ENCODE measurements at places on chromosomes 7 and 10.

GRCh38 chr7:84950836-84951235 is 236.0 kb downstream of the SEMA3D start:
- no peak for ATAC-seq

GRCh38 chr10:122188706-122189105 is 82.4 kb upstream of the BTBD16 start:
- ATAC-seq, result no peak

DNA sequence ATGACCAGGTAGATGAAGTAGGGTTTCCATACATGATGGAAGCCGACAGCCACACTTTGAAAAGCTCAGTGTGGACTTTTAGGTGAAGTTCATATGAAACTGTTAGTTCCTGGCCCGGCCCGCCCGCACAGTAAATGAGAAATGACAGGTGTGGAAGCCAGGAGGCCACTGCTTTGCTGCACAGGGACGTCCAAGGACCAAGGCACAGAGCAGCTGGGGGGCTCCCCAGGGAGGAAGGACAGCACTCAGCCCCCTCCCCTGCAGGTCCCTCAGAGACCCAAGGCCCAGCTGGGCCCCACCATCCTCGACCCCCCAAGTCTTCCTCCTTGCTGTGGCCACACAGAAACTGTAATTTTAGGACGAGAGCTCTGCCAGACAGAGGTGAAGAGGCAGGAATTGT is 219.2 kb downstream of the PTPRN2 start:
- ATAC-seq, result no peak

GRCh38 chr10:43205681-43206390 is 61.0 kb downstream of the RASGEF1A start:
- no peak for ATAC-seq

DNA sequence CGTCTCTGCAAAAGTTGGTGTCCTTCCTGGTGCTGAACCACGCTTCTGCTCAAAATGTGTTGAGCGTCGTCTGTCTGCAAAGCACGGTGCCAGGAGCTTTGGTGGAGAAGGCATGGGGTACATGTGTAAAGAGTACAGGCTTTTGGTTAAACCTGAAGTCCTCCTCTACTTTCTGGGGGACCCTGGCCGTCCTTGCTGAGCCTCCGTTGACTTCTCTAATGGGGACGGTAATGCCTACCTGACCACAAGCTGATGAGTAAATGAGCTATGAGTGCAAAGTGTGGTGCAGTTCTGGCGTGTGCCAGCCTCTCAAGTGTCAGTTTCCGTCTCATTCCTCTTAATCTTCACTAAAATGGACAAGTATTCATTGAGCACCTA is 527 bp upstream of the HERPUD2 start:
- peak; percentile 3 for ATAC-seq

DNA sequence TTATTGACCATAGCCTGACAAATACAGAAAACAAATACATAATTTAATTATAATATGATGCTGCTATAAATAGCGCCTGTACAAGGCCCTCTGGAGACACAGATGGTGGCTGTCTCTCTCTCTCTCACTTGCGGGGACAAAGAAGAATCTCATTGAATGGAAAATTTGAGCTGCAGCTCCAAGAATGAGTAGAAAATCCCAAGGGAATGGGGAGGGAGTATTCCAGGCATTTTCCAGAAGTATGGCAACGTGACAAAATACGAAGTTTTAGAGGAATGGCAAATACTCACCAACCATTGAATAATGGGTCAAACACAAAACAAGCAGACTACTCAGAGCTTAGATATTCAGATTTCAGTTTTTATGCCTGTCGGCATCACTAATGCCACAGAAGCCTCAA is 179.9 kb downstream of the NRP1 start:
- ATAC-seq, result no peak

DNA sequence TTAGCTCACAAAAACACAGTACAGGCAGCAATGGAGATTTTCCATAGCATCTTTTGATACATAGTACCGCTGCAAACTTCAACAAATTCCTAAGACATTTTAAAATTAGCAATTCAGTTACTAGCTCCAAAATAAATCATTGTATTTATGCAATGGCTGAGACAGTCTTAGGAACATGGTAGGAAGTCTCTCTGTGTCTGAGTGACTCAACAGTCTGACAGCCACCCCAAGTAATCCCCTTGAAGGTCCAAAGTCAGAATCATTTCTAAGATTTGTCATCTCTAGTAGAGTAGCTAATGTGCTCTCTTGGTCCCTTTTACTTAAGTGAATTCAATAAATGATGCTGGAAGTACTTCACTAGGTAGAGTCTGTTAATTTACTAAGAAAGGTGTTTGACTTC is 93.8 kb upstream of the NOBOX start:
- ATAC-seq, result no peak

GRCh38 chr10:110398419-110399105 is 93.8 kb upstream of the SMNDC1 start:
- ATAC-seq, result peak; percentile 99

DNA sequence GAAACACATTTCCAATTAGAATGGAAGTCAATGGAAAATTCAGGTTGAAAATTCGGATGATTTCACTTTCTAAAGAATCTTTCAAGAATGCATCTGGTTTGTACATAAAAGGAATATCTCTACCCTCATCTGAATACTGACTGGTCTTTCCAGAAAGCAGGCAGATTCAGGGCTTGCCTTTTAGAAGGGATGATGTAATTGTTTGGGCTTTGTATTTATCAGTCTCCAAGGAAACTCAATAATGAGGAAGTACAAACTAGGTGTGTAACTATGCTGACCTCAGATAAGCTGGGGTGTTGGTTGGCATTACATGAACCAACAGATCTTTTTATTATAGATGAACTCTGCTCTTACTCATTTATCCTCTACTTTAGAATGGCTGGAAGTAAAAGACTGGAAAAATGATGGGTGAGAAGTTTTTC is 24.1 kb downstream of the PDLIM1 start:
- ATAC-seq, result peak; percentile 94

DNA sequence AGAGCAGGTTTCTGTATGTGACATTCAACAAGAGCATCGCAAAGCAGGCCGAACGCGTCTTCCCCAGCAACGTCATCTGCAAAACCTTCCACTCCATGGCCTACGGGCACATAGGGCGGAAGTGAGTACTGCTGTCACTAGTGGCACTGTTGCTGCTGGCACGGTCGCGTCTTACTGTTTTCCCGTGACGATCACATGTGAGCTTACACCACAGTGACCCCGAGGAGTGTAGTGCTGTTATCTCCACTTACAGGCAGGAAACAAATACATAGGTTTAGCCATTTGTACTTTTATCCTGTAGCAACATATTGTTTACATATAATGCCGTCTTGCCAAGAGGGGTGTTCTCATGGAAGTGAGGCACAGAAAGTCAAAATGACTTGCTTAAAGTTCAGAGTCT is 25.4 kb downstream of the FBH1 start:
- ATAC-seq, result no peak

GRCh38 chr10:4982764-4983226 is 19.6 kb downstream of the AKR1C1 start:
- peak; percentile 78 for ATAC-seq

GRCh38 chr10:53598914-53599313 is 826.3 kb upstream of the MBL2 start:
- peak; percentile 18 for ATAC-seq

Data from esophagus mucosa (tissue), 1 donor.